Activated CD4-positive, alpha-beta T cell treated with anti-CD3 and anti-CD28 coated beads, Interleukin-2, amount 50 U/mL, for 1 hour (primary cell): ENCODE measurements at places on chromosomes 4 and X.

DNA sequence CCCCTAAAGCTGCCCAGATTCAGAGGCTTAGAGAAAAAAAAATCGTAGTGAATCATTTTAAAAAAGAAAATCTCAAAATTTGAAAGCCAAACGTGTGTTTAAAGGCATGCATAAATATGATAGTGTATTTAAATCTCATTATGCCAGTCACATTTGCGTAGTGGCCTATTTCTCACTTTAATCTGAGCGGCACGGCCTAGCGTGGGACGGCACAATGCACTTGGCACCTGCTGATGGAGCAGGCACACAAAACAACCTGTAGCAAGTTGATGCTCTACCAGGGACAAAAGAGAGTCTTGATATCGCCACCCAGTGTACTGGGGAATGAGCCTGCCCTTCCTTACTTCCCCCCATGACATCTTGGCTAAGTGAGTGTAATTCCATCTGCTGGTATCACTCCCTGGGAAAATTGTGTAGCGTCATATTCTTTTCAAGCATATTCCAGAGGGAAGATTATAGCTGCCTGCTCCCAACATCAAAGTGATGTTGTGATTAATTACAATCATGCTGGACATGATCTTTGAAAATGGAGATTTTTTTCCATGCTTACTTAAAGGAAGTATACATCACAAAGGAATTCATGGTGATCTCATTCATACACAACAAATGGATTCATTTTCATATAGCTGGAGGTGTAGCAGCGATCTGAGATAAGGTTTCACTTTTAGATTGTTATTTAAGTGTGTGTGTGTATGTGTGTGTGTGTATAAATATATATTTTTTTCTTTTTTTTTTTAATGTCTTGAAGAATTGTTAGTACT is 138.8 kb downstream of the DCTD start:
- no peak for DNase-seq

DNA sequence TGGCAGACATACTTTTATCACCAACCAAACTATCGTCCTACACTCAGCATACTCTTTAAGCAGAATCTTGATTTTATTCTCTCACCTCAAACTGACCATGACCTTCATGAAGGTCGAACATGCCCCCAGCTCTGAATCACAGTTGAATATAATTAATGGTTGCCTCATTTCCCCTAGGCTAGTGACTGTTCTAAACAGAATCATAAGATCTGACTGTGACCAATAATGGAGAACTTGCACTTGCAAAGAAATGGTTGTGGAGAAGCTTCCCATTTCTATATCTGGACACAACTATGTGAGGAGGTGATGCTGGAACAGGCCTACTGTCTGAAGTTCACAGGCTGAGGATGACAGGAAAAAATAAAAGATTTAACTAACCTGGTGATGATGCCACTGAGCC is 85.1 kb downstream of the PDGFC start:
- DNase-seq, result no peak

- no peak for DNase-seq
These were observed 92.2 kb upstream of the MAML3 start for GRCh38 chr4:140246216-140246615.

DNA sequence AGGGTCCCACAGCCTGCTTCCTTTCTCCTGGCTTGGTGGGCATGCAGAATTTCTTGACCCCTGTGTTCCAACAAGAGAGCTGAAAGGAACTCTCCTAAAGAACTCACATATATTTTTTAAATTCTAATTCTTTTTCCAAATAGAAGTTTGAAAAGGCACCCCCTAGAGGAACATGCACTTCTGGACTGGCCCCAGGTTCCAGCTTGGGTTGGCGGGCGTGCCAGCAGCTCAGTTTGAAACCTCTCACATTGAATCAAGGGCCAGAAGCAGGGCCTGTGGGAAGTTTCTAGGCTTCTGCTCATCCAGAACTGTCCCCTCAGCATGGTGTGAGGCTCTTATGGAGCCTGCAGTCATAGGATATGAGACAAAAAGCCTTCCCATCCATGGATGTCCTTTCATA is 132.6 kb downstream of the ATG4A start:
- no peak for DNase-seq

- DNase-seq, result no peak
These were observed 103.6 kb upstream of the ADGRG2 start for GRCh38 chrX:19225909-19226308.

- DNase-seq, result no peak
These were observed 47.0 kb downstream of the FGFRL1 start for GRCh38 chr4:1058198-1058996.

- no peak for DNase-seq
These were observed 13.8 kb upstream of the FAT1 start for GRCh38 chr4:186737427-186737826.

DNA sequence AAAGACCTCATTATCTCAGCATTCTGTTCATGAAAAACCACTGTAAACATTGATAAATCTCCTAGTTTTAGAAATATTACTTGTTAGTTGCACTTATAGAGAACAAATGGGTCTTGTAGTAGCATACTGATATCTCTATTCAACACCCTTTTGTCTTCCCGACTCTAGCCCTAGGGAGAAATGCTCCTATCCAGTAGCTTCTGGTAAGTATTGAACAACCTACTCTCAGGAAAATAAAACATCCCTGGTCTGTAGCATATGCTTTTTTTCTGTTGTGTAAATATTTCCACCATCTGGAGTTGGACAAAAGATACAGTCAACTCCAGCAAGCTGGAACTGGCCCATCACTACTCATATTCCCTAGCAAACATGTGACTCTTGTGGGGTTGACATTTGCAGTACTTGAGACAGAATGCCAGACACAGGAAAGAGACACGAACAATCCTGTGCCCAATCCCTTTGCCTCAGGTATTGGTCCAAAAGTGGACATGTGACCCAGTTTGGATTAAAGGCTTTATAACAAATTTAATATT is 188.2 kb downstream of the GC start:
- DNase-seq, result no peak

DNA sequence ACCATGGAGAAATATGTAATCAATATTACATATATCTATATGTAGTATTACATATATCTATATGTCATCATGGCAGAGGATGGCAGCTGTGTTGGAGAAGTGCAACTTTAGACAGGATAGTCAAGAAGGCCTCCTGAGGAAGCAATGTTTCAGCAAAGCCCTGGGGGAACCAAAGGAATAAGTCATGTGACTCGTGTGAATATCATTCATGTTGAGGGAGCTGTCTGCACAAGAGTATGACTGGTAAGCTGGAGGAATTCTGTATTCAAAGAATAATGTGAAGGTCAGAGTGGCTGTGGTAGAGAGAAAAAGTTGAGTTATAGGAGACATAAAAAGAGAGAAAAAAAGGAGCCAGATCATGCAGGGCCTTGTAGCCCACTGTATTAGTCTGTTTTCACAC is 92.9 kb upstream of the EDNRA start:
- no peak for DNase-seq

- DNase-seq, result no peak
These were observed 16.8 kb upstream of the GPR82 start for GRCh38 chrX:41707218-41707617.

- peak; percentile 3 for DNase-seq
These were observed 595 bp downstream of the MBNL3 start for GRCh38 chrX:132488180-132488705.

GRCh38 chrX:46308110-46308509 is 237.1 kb downstream of the ZNF674 start:
- DNase-seq, result no peak

DNA sequence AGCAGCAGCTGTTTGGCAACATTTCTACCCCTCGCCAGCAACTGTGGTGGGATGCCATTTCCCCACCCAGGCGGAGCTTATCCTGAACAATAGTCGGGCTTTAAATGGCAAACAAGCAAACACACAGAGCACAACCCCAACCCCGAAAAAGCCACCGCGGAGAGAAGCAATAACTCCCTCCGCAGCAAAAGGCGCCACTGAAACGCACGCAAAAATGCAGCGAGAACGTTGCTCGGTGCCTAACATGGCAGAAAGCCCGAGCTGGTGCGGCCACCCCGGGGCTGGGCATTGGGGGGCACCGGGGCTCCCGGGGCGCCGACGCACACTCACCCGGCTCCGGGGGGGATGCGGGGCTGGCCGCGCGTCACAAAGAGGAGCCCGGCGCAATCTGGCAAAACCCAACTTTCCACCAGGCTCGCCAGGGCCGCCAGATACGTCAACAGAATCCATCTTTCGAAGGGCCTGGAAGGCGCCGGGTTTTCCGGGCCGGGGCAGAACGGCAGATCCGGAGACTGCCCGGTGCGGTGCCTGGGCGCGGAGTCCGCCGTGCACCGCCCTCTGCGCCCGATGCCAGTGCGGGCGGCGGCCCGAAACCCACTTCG is 818 bp downstream of the RAI2 start:
- DNase-seq, result no peak

DNA sequence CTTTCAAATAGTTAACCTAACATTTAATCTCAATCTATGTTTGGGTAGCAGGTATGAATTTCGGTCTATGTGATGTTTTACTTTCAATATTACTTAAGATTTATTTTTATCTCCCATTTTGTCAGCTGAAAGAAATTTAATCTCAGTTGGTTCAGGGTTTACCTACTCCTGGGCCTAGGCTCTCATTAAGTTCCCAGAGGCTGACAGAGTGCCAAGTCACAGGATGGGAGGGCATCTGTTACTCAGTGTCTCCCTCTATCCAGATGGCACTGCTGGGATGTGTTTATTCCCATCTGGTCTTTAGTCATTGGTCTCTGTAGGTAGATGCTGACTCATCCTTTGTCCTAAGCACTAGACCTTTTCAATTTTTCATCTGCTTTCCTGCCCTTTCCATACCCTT is 129.4 kb upstream of the ARSJ start:
- DNase-seq, result no peak

GRCh38 chr4:41819621-41820020 is 71.1 kb upstream of the PHOX2B start:
- DNase-seq, result no peak

DNA sequence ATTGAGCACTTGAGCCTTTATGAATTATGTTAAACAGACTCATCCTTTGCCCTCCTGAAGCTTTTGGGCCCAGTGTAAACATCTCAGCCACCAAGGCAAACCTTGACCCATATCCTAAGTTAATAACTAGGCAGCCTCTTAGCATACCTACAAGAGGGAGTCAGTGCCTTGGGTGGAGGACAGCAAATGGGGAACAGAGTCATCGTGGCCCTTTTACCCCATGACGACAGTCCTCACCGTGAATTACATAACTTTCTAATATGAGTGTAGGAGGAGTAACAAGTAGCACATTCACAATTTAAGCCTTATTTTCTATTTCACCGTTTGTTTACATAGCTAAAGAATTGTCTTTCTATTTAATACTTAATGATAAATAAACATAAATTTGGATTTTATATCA is 16.8 kb downstream of the CLDN22 start:
- no peak for DNase-seq

DNA sequence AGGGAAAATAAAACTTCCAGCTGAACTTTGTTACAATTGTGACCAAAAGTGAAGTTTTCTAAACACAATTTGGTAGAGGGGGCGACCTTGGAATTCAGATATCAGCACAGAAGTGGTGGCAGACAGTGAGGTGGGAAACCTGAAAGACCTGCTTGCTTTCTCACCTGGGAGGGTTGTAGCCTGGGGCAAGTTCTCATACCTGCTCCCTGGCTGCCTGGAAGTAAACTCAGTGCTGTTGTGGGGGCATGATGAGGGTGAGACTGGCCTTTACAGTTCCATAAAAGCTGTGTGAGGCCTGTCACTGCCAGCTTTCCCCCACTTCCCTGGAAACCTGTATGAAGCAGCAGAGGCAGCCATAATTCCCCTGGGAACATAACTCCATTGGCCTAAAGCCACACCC is 1180.2 kb downstream of the FAM133A start:
- DNase-seq, result no peak

DNA sequence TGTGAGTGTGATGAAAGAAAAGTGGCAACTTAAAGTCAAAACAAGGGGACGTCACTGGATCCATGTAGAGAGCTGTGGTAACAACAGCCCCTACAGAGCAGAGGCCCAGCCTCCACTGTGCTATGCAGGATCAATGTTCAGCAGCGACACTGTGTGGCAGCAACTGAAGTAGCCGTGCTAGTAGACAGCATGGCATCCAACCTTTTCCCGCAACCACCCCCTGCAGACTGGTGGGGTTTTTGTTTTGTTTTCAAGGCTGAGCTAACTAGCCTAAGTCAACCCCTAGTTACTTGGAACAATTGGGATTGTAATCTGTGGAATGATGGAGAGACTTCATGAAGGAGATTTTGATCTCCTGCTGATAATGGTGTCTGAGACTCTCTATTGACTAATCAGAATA is 44.4 kb upstream of the PPARGC1A start:
- DNase-seq, result no peak

- no peak for DNase-seq
These were observed 243.8 kb downstream of the ADGRL3 start for GRCh38 chr4:61443813-61444510.

- no peak for DNase-seq
These were observed 490.6 kb upstream of the HS3ST1 start for GRCh38 chr4:11919316-11919715.

DNA sequence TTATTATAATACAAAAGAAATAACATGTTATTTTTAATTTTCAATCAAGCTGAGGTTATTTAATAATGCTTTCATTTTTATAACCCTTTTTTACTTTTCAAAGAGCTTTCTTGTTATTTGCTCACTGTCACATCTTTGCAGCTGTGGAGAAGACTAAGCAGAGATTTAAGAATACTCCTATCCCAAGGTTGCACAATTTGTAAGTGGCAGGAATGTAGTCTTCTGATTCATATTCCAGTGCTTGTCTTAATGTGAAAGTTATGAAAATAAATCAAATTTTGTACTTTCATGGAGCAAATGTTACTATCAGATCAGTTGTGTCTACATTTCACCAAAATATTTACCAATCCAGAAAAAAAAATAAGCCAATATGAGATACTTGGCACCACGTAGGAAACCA is 86.6 kb downstream of the DDIT4L start:
- no peak for DNase-seq

GRCh38 chr4:68129793-68130192 is at the start of gene TMPRSS11F:
Gene TMPRSS11F (minus strand): TSS chr4:68129869. CDS start chr4:68129820, 49 bp downstream.
- DNase-seq, result no peak

- DNase-seq, result no peak
These were observed 34.8 kb downstream of the EGF start for GRCh38 chr4:109947457-109947856.

- no peak for DNase-seq
These were observed 33.2 kb upstream of the SLC9A7 start for GRCh38 chrX:46791927-46792809.

DNA sequence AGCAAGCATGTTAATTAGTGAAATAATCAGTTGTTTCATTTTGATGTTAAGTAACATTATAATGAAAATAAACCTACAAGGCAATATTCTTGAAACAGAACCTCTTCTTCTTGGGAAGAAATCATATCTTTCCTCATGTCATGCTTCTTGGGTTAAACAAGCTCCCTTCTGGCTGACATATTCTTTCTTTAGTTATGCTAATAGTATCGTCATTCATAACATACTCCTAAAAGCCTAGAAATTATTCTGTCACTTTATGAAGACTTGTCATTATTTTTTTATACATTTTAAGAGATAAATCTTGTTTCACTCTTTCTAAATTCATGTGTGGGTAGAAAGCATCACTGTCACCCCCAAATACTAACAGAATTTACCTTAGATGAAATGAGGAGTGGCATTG is 1047.0 kb upstream of the GRID2 start:
- no peak for DNase-seq
